ENCODE measurements at places on chromosomes 13 and 19. TPM values are rescaled to one million over a fixed set of nuclear protein-coding genes. Genes with fewer than 3 reads are reported as not detected.

HTR2A gene
- total RNA-seq = not detected

DNA sequence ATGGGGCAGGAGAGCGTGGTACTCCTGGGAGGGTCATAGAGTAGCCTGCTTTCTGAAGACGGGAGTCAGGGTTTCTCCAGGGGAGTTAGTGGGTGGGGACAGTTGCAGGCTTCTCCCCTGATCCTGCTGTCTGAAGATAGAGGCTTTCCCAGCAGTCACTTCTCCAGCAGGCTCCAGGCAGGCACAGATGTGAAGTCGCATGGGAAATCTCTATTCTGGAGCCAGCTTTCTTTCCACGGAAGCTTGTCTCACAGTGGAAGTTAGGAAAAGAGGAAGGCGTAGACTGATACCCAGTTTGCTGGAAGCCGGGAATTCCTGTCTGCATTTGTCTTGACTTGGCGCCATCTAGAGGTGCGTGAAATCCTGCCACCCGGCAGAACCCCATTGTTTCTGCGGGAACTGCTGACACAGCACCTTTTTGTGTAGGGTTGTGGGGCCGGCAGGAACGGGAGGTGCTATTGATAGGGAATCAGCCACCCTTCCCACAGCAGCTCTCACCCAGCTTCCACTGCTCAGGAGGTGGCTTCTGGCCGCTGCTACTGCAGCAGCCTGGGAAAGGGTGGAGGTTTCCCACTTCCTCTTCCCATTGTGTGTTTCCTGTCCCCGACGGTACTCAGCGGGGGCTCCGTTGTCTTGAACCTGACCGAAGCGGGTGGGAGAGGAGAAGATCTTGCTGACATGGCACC, 28.5 kb upstream of the NPAS1 start:
- peak; percentile 51 for DNase-seq

- DNase-seq = no peak
These were observed 22.4 kb upstream of the IGFL4 start for GRCh38 chr19:46063201-46063600.

- peak; percentile 94 for DNase-seq
These were observed 1.5 kb upstream of the ATP5F1D start for GRCh38 chr19:1239796-1240737.

DNA sequence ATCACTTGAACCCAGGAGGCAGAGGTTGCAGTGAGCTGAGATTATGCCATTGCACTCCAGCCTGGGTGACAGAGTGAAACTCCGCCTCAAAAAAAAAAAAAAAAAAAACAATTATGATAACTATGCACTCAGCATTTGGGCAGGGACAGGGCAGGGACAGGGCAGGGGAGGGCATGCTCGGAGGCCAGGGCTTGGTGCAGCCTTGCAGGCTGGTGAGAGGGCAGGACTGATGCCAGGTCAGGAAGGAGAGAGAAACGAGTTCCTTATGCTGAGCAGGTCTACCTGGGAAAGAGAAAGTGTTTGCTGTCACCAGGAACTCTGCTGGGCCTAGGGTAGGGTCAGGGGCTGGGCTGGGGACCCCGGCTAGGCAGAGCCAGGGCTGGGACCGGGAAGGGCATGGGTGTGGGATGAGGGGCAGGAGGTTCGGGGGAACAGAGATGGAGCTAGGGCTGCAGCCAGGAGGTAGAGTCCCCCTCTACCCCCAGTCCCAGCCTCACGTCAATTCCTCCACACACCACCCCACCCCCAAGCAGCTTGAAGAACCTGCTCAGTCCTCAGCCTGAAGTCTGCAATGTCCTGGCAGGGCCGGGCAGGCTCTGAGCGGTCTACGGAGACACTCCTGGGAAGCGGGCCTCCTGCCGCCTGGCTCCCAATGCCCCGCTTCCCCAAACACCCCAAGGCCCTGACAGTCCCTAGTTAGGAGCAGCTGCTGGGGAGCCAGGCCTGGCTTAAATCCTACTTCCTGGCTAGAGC, 2.8 kb downstream of the FXYD3 start:
- DNase-seq = no peak

DNA sequence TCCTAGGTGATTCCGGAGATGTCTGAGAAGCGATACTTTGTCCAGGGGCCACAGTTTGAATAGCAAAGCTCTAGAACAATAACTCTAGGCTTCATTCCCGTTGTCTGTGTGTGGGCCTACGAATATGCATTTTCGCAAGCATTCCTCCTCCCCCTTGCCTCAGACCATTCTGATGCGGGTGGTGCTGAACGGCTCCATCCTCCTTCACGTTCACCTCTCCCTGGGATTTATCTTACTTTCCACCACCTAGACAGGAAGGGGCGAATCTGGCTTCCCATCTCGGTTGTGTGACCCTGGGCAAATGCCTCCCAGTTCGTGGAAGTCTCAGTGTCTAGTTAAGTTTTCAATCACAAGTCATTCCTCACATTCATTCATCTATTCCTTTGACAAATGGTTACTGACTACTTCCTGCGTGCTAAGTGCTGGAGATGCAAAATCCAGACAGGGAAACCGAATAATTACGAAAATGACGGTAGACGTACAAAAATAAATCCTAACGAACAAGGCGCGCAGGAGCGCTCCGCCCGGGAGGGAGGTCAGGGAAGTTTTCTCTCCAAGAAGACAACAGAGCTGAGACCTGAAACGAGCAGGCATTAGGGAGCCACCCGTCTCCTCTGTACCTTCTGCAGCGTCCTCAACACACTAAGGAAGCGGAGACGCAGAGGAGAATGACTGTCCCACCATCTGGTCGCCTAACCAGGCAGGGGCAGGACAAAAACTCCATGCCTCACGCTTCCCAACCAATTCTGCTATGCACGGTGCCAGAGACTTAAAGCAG, 1.3 kb upstream of the CNOT3 start:
- DNase-seq = no peak

- no peak for DNase-seq
These were observed 36.8 kb downstream of the C13orf46 start for GRCh38 chr13:113937073-113937472.

Data from CD4-positive, alpha-beta memory T cell (primary cell).